ENCODE measurements at places on chromosomes 3 and 15.

GRCh38 chr15:82764740-82765139, 41.1 kb downstream of the FSD2 start:
- ATAC-seq, result no peak

- no peak for ATAC-seq
Observed at GRCh38 chr3:41630708-41631107, 331.2 kb downstream of the ULK4 start.

GRCh38 chr15:50057905-50058639, 61.0 kb downstream of the ATP8B4 start:
- ATAC-seq, result no peak

- ATAC-seq, result no peak
Observed at GRCh38 chr3:127755305-127755681, 67.0 kb downstream of the MGLL start.

GRCh38 chr15:97984157-97984556, 23.7 kb downstream of the ARRDC4 start:
- ATAC-seq, result no peak

DNA sequence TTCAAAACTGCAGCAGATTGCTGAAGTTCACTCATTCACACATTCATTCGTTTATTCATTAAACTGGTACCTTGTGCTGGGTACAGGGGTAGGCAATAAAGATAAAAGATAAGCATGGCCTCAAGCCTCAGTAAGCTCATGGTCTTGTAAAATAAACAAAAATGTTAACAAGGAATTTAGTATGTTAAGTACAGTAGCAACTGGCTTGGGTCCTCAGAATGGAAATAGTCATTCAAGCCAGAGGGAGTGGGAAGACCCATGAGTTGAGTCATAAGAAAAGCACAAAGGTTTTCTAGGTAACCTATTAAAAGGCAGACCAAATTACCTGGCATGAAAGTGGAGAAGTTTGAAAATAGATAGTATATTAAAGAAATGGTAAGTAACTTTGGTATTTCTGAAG, 163.3 kb downstream of the CDIN1 start:
- ATAC-seq, result no peak

GRCh38 chr3:98035208-98035607, at the start of gene GABRR3:
Gene GABRR3, minus strand, starts transcription at chr3:98035315. Its CDS starts 328 bp downstream, at chr3:98034987.
- ATAC-seq, result no peak
